ENCODE measurements at places on chromosomes 6 and 20. TPM values are rescaled to one million over a fixed set of nuclear protein-coding genes. Genes with fewer than 3 reads are reported as not detected.

FKBP1A gene
- 79.4 TPM for total RNA-seq

DNA sequence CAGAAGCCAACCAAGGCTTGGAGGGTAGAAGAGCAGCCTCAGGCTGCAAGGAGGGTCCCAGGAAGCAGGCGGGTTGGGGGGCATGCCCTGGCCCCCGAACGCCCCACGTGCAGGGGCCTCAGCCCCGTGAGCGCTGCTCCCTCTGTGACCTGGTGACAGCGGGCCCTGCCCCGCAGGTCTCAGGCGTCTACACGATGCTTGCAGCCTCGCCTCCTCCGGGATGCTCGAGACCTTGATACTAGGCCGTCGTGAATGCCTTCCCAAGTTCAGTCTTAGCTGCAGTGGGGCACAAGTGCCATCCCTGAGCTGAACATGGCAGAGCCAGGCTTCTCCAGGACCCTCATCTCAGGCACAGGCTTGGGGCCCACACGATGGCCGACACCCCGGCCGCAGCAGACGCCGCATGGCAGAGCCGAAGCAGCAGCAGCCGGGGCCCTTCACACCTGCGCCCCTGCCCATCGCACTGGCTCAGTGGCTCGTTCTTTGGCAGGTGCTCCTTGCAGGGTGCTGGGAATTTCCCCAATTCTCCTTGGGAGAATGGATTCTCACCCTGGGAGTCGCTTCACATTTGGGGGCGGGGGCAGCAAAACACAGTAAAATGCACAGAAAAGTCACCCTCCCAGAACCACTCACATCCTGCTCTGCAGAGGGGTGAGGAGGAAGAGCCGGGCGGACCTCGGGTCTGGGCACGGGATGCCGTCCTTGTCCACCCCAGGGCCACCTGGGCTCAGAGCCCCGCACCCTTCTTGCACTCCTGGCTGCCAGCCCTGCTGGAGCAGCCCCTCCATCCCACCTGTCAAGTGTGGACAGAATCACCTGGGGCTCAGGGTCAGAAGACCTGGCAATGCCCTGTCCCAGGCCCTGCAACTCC is 161.8 kb downstream of the DLL1 start:
- no peak for DNase-seq

- DNase-seq = no peak
Measured at GRCh38 chr20:12256806-12257205, 339.1 kb downstream of the BTBD3 start.

DNA sequence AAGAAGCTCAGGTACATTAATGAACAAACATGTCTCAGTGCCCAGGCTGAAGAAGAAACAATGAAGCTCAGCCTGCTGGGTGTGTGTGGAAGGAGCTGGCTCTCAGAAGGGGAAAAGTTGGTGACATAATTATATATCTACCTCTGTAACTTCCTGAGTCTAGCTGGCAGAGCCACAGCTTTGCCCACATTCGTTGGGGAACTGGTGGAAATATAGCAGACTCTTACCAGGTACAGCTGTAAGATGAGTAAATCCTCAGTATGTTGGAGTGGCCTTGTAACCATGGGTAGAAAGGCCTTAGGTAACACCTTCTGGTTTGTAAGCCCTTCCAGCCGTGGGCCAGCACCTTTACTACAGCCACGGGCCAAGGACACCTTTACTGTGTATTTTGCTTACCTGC is 29.9 kb upstream of the PNRC1 start:
- no peak for DNase-seq

STMND1 gene
- not detected for total RNA-seq

DNA sequence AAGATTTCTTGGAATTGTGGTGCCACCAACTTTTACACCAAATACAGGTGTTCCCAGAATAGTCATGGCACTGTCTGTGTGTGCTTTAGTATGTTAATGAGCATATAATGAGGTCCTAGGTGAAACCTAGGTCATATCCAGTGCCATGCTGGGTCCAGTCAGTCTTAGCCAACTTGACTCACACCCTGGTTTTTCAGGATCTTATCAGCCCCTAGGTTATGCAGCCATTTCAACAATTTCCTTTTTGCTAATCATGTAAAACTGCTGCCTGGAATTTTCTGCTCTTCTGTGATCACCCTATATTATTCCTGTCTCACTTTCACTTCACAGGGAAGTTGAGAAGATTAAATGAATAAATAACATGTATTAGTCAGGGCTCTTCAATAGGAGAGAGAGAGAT is 23.7 kb downstream of the SDHAF4 start:
- no peak for DNase-seq

GRCh38 chr20:39097889-39098288 is 135.7 kb downstream of the DHX35 start:
- DNase-seq = no peak

GRCh38 chr6:136403110-136403980 is 113.7 kb upstream of the BCLAF1 start:
- DNase-seq = no peak

PRRT1 gene
- 0.78 TPM for total RNA-seq

- no peak for DNase-seq
Measured at GRCh38 chr6:106684011-106684410, 54.6 kb downstream of the QRSL1 start.

DNA sequence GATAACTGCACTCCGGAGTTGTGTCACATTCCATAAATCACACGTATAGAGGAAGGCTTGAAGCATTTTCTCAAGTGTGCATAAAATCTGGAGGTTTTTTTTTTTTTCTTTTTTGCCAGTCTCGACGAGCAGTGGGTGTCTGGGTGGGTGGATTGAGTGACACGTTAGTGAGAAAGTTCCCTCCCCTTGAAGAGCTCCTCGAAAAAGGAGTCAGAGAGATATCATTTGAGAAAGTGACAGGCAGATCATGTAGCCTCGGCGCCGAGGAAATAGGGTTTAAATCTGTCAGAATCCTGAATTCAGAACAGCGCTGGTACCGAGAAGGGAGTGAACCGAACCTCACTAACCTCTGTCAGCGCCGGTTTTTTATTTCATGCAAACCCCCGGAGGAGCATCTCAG is 269.5 kb upstream of the ARID1B start:
- DNase-seq = no peak

DNA sequence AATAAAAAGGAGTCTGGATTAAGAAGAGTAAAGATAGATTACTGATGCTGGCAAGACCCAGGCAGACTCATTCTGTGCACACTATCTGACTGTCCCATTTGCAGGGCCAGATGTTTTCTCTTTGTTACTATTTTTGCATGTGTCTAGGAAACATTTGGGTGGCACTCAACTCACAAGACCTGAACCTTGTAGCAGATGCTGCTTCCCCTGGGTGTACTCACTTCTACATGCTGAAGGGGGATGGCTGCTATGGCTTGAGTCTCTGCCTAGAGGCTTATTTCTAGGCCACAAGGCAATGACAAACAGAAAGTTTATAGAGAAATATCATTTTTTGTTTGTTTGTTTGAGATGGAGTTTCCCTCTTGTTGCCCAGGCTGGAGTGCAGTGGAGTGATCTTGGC is 351.4 kb downstream of the FOXA2 start:
- no peak for DNase-seq

DNA sequence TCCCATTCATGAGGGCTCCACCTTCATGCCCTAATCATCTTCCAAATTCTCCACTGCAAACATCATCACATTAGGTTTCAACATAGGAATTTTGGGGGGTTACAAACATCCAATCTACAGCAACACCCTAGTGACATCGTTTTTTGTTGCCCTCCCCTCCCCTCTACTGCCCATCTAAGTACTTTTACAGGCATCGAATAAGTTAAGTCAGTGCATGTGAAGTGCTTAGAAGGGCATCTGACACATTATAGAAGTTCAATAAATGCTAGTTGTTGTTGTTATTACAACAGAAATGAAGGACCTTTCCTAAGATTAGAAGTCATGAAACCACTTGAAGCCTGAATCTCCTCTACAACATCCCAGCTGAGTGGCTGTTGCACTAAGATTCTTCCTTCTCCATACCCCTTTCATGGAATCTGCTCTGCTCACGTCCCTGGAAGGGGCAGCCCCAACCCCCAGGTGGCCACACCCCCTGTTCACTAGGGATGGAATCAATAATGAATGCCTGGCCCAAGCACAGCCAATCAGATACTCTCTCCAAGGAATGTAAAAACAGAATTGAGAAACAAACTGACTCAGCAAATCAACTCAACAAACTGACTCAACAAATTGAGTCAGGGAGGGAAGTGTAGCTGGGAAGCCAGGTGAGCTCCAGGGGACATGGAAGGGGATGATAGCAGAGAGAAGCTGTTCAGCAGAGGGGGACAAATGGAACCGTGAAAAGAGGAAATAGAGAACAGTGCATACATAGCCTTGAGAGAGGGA is 3.9 kb upstream of the LRP11 start:
- no peak for DNase-seq

- DNase-seq = no peak
Measured at GRCh38 chr6:45423824-45424450, 46.2 kb upstream of the SUPT3H start.

DNA sequence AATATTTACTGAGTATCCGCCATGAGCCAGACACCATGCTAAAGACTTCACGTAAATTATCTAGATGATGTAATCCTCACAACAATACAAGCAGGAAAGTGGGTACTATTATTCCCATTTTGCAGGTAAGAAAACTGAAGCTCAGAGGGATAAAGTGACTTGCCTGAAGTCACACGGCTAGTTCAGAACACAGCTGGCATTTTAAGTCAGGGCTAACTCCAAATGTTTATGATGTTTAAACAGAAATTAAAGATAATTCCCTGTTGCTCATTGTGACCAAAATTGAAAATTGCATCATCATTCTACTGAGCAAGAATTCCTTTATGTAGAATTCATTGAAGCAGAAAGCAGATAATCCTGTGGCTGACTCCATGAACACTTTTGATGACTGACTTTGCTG is 71.3 kb upstream of the STXBP5 start:
- DNase-seq = no peak

DNA sequence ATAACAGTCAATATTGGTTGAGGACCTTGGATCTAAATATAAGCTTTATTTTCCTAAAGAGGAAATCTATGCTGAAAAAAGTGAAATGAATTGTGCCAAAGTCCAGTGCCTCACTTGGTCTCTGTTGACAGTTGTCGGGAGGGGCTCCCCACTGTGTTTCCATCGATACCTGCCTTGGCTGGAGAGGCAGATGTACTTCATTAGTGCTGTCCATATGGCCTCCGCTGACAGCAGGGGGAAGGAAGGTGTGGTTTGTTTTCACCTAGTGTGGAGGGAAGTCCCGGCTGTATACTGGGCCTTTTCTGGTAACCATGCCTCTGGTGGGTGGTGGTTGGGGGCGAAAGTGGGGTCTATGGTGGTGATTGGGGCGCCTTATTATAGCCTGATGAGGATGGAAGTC is 42.7 kb downstream of the CD2AP start:
- no peak for DNase-seq

- no peak for DNase-seq
Measured at GRCh38 chr6:56102216-56102615, 145.2 kb downstream of the COL21A1 start.

DNA sequence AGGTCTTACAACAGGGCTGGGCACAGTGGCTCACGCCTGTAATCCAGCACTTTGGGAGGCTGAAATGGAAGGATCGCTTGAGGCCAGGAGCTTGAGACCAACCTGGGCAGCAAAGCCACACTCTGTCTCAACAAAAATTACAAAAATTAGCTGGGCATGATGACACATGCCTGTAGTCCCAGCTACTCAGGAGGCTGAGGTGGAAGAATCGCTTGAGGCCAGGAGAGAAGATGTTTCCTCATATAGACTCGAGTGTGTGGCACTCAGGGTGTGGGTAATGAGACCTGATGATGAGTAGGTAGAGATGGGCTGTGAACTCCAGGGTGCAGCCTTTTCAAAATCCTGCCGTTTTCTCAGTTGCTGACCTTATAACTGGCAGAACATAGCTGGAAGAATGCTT is 125.3 kb upstream of the FOXO3 start:
- no peak for DNase-seq

SYNDIG1 gene
- 32.6 TPM for total RNA-seq

GRCh38 chr20:34309691-34310090 is 6.5 kb upstream of the AHCY start:
- no peak for DNase-seq

- DNase-seq = no peak
Measured at GRCh38 chr6:163460307-163460782, 45.8 kb downstream of the QKI start.

Measured in occipital lobe (tissue), 3 donors.